Cardiac fibroblast (primary cell): ENCODE measurements at places on chromosomes 6 and 20.

DNA sequence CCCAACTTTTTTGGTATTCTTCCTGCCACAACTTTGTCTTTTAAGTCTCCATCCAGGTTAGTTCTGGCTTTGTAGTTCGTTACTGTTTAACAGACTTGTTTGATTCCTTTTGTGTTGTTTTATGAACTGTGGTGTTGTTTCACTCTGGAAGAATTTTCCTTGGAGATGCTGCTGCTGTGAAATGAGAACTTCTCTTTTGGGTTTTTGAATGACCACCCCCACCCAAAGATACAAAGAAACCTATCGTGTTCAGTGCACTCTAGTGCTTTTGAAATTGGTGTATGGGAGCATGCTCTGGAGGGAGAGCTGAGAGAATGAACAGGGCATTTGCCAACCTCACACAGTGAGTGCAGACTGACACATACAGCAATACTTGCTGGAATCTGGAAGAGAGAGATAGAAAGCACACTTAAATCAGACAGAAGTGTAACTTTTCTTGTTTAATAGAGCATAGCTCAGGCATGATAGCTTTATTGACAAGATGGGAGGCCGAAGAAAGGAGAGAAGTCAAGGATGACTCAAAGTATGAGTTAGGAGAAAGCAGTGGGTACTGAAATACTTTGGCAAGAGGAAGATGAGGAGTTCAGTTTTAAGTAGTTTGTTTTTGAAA is 293.1 kb downstream of the SOX4 start:
- DNase-seq = no peak

- no peak for DNase-seq
Observed at GRCh38 chr6:115945812-115946211, 114.9 kb downstream of the FRK start.

DNA sequence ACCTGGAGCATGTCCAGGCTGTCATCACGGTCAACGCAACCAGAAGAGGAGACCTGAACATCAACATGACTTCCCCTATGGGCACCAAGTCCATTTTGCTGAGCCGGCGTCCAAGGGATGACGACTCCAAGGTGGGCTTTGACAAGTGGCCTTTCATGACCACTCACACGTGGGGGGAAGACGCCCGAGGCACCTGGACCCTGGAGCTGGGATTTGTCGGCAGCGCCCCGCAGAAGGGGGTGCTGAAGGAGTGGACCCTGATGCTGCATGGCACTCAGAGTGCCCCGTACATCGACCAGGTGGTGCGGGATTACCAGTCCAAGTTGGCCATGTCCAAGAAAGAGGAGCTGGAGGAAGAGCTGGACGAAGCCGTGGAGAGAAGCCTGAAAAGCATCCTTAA is 49.5 kb downstream of the BFSP1 start:
- no peak for DNase-seq

- no peak for DNase-seq
Observed at GRCh38 chr6:96089173-96089572, 73.4 kb downstream of the FUT9 start.

DNA sequence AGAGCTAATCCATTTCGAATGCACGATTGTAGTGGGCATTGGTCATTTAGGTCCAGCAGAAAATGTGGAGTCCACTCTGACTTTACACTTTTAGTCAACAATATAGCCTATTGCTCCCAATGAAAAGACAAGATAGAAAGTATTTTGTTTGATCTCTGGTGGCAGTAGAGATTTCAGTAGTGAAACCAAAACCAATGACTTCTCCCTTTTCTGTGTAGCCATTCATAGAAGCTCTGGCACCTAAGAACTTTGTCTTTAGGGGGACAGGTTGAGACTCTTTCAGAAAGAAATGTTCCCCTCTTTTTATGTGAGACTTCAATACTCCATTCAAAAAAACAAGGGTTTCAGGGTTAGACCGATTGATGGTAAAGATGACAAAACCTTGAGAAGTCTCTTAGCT is 510.8 kb upstream of the POU3F2 start:
- DNase-seq = no peak

- no peak for DNase-seq
Observed at GRCh38 chr20:43386878-43387277, 70.8 kb upstream of the SRSF6 start.

DNA sequence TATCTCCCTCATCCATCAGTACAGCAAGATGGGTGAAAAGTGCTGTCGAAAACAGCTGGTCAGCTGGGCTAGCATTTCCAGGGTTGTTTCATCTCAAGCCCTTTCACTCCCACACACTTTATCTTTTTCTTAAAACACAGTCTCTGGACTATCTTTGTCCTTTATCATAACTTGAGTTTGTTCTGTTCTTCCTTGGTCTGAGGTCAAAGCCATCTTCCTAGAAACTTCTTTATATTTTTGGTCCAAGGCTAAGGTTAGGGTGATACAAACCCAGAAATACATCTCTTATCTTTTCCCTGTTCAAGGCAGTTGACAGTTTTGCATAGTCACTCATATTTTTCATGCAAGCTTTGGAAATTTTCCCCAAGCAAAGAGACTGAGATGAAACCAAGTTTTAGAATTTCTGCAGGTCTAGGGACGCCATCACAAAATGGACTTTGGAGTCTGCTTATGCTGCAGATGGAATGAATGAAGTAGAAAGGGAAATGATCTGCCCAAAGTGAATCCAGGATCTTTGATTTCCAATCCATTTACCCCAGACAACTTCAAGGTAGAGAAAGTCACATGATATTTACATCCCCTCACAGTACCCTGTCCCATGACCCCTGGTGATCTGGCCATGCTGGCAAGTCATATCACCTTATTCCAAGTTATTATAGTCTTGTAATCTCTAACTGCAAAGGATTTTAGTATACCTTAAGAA is 297.0 kb downstream of the ZNF217 start:
- DNase-seq = no peak

DNA sequence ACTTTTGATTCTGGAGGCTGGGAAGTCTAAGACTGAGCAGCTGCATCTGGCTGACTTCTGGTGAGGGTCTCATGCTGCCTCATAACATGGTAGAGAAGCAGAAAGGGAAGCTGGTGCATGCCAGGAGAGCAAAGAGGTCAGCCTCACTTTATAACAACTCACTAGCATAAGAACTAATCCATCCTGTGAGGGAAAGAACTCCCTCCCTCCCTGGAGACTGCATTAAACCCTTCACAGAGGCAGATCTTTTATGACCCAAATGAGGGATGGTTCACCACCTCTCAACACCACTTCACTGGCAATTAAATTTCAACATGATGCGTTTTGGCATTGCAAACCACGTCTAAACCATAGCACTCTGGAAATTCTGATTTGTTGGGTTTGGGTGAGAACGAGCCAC is 33.9 kb downstream of the STXBP5 start:
- no peak for DNase-seq

DNA sequence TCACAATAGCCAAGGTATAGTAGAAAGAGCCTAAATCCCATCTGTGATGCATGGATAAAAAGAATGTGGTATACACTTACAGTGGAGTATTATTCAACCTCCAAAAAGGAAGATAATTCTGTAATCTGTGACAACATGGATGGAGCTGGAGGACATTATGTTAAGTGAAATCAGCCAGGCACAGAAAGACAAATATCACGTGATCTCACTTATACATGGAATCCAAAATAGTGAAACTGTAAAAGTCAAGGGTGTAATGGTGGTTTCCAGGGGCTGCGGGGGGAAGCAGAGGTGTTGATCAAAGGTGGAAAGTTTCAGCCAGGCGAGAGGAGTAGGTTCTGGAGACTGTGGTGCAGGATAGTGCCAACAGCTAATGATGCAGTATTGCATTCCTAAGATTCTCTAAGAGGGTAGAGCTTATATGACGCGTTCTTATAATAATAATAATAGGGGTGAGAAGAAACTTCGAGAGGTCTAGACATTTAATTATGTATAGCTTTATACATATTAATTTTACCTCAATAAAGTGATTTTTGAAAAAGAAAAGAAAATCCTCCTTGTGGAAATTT is 246.1 kb downstream of the FOXA2 start:
- DNase-seq = no peak

- no peak for DNase-seq
Observed at GRCh38 chr6:100618351-100618671, 153.6 kb upstream of the SIM1 start.

DNA sequence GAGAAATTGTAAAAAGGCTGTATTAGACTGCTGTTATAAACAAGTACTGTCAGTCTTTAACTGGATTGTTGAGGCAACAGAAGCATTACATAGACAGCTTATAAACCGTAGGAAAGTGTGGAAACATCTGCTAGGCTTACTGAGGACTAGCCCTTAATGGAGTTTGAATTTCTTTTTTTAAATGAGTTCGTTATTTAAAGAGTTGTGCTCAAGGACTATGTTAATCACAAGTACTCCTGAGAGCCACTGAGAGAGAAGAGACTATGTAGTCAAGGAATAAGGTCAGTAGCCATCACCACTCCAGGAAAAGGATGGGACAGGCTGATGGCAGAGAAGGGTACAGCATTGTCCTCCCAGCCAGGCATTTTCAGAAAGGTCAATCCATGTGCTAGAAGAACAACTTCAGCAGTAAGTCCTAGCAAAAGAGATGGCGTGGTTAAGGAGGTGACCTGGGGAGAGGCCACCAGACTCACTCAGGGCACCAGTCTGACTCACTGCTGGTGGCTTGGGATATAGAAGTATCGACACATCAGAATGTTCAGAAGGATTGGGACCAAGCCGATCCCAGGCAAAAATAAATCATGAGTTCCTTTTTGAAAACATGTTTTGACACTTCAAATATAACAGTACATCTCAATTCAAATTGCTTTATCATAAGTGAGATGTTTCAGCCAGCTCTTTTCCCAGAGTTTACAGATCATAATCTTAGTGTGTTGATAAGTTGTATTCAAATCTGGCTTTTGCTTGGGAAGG is 6.4 kb downstream of the RPS12 start:
- DNase-seq = no peak

DNA sequence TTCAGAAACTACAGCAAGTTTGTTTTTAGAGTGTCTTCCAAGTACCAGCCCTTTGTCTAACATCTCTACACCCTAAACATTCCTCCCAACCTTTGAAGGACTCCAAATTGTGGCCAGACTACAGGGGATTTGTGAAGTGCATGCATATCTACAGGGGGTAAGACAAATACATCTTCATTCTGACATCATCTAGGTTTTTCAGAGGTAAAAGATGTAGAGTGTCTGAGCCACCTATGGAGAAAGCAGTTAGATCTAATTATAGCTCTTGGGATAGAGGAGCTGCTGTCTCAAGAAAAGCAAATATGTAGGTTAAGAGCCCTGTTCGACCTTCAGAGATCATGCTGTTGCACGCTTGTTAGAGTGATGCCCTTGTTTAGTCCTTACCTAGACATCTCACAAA is 617.7 kb upstream of the AGPAT4 start:
- no peak for DNase-seq

DNA sequence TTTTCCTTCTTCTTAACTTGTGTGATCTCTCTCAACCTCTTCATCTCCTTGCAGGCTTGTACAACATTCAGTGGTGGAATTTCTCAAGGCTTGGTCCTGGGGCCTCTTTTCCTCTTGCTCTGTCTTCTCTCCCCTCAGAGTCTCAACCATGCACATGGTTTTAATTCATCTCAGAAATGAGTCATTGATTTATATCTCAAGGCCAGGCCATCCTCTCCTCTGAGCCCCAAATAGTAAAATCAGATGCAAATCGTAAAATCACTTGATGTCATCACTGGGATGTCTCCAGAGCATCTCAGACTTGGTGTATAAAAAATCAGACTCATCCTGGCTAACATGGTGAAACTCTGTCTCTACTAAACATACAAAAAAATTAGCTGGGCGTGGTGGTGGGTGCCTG is 85.0 kb downstream of the FNDC1 start:
- DNase-seq = no peak

DNA sequence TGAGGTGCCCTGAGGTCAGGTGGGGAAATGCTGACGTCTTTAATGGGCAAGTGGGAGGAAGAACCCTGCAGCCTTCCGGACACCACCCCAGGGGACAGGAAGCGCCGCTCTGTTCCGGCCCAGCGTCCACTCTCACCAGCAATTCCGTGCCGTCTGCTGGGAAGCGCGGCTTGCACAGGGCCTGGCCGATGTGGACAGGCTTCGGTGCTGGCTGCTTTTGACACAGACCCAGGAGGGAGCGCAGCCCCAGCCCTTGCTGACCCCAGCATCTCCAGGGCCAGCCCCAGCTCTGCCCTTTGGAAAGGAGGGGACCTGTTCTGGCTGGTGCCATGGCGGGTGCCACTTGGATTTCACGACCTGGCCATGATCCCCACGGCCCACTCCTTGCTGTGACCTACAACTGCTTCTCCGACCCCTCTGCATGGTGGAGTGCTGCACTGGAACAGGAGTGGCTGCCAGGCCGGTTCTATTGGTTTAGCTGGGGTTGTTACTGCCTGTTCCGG is 123.2 kb downstream of the DLL1 start:
- no peak for DNase-seq

DNA sequence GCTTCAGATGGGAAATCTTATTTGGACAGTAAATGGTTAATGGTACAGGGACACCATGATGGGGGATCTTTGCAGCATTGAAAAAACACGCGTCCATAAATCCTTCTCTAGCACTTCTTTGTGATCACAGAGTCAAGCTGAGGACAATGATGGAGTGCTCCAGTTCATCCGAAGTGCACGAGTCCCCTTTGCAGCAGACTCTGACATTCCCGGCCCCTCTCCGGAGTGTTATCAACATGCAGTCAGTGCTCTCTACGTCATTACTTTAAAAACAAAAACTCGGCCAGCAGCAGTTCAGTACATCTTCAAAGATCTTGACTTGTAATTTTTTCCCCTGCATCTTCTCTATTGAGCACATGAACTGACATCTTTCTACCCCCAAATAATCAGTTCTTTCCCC is 185.5 kb upstream of the AKAP12 start:
- no peak for DNase-seq

GRCh38 chr20:40168981-40169620 is 519.9 kb downstream of the MAFB start:
- DNase-seq = no peak

DNA sequence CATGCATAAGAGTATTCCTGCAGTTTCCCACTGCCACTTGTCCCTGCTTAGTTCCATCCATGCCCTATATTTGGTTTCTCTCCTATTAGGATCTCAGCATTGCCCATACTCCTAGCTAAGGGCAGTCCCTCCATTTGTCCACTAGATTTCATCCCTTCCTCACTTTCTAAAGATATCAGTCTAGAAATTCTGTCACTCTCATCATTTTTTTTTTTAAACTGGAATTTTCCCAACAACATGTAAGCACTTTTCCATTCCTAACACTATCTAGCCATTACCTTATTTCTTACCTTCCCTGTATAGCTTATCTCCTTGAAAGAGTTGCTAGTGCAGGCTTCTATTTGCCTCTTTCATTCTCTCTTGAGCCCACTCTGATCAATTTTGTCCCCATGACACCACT is 312.2 kb downstream of the BTBD3 start:
- no peak for DNase-seq

DNA sequence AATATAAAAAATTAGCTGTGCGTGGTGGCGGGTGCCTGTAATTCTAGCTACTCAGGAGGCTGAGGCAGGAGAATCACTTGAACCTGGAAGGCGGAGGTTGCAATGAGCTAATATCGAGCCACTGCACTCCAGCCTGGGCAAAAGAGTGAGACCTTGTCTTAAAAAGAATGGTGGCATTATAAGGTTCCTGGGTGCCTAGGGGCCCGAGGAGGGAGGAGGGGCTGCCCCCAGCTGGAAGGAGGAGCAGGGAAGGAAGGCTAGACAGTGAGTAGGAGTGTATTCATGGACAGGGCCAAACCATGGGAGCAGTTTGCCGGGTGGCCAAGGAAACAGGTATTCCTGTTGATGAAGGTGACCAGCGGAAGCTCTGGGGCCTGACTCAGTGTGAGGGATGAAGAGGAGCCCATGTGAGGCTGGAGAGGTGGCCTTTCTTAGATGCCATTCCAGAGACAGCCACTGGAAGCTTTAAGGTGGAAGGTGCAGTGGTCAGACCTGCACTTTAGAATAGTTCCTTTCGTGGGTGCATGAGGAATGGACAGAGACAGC is 24.2 kb downstream of the MANBAL start:
- no peak for DNase-seq
